ENCODE measurements at places on chromosomes 2 and 18.

DNA sequence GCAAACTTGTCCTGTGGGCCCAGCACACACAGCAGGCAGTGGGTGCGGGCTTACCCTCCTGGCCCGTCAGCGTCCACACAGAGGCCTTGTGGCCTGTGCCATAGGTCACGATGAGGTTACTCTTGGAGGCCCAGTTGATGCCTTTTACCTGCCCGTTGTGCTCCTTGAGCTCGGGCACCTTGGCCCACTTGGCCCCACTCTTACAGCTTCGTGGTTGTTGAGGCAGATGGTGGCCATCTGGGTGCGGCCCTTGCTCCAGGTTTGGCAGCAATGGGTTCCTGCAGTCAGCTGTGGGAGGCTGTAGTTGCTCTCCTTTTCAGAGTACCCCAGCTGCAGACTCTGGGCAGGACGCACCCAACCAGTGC lies 45.5 kb upstream of the PTH2R start:
- no peak for DNase-seq

- DNase-seq, result no peak
Measured at GRCh38 chr2:43265001-43265400, 38.6 kb upstream of the ZFP36L2 start.

DNA sequence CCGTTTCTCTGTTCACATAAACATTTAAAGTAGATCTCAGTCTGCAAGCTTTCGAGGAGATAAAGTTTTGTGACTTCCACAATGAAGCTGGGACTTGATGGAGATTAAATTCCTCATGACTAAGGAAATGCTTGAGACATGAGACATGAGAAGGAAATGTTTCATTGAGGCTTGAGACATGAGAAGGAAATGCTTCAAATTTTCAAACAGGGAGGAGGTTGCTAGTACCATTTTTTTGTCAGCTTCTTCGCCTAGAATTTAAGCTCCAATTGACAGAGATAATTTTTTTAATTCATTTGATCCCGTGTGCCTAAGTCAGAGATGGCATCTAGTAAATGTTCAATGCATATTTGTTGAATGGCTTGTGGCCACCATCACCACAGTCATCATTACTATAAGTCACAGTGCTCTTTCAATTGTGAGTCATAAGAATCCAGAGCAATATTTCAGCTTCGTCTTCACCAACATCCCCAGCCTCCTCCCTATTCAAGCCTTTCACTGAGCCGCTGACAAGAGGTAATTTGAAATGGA lies 543 bp upstream of the MARCHF4 start:
- DNase-seq, result peak; percentile 73

- DNase-seq, result no peak
Measured at GRCh38 chr2:119659601-119660342, 19.2 kb upstream of the TMEM177 start.
